ENCODE measurements at places on chromosomes 4 and X. TPM values are rescaled to one million over a fixed set of nuclear protein-coding genes. Genes with fewer than 3 reads are reported as not detected.

ARSJ gene
- not detected for total RNA-seq

HCCS gene
- total RNA-seq: 26.9 TPM

WDR17 gene
- total RNA-seq: 0.39 TPM

CENPVL3 gene
- not detected for total RNA-seq

MTMR8 gene
- total RNA-seq: 6.4 TPM

C4orf50 gene
- 0.81 TPM for total RNA-seq

SEPTIN11 gene
- total RNA-seq: 60.3 TPM

AMTN gene
- not detected for total RNA-seq

FRYL gene
- 113 TPM for total RNA-seq

SLC38A5 gene
- total RNA-seq: 70.7 TPM

UGT2B11 gene
- not detected for total RNA-seq

MBNL3 gene
- 13.3 TPM for total RNA-seq

CT83 gene
- total RNA-seq: not detected

MAGEC1 gene
- total RNA-seq: not detected

NOX1 gene
- not detected for total RNA-seq

ARHGEF9 gene
- total RNA-seq: 21.6 TPM

SERPINA7 gene
- not detected for total RNA-seq

ADGRG2 gene
- total RNA-seq: not detected

TLL1 gene
- total RNA-seq: 0.31 TPM

GRCh38 chr4:128107766-128108165 lies 46.7 kb downstream of the LARP1B start:
- H3K27me3 ChIP-seq: no peaks in the 10 kb centered on the region
- no peak overlapping the region for H3K4me3 ChIP-seq
- no peaks in the 10 kb centered on the region for H3K36me3 ChIP-seq

DNA sequence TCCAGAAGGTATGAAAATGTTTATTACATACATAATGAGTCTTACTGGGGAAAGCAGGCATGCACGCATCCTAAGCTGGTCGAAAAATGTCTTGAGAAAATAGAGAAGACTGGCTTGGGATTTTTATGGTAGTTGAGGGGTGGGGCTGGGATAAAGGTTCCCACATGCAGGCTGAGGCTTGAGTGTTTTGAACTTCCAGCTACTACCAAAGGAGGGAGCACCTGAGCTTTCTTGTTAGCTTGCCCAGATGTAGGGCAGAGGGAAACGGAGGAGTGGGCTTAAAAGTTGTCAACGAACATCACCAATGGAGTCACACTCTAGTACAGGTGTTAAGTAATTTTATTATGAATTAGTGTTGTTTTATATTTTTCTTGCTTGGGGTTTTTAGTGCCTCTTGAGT lies 39.6 kb upstream of the SRPX start:
- H3K27me3 ChIP-seq: no peaks in the 10 kb centered on the region
- no peaks in the 10 kb centered on the region for H3K4me1 ChIP-seq
- H3K27ac ChIP-seq: no peak overlapping the region
- H3K4me3 ChIP-seq: no peak overlapping the region
- H3K36me3 ChIP-seq: no peaks in the 10 kb centered on the region

- H3K4me3 ChIP-seq: no peak overlapping the region
- H3K4me1 ChIP-seq: peaks cover 16% of the 10 kb centered on the region
- H3K36me3 ChIP-seq: peaks cover 13% of the 10 kb centered on the region
- H3K27me3 ChIP-seq: no peaks in the 10 kb centered on the region
- H3K27ac ChIP-seq: no peak overlapping the region
- DNase-seq: no peak
These were observed 96.4 kb downstream of the ANAPC10 start for GRCh38 chr4:145001635-145002034.

- H3K27ac ChIP-seq: no peak overlapping the region
- H3K4me1 ChIP-seq: no peaks in the 10 kb centered on the region
- H3K4me3 ChIP-seq: no peak overlapping the region
- DNase-seq: no peak
These were observed 31.8 kb downstream of the TBCK start for GRCh38 chr4:106284227-106284626.

DNA sequence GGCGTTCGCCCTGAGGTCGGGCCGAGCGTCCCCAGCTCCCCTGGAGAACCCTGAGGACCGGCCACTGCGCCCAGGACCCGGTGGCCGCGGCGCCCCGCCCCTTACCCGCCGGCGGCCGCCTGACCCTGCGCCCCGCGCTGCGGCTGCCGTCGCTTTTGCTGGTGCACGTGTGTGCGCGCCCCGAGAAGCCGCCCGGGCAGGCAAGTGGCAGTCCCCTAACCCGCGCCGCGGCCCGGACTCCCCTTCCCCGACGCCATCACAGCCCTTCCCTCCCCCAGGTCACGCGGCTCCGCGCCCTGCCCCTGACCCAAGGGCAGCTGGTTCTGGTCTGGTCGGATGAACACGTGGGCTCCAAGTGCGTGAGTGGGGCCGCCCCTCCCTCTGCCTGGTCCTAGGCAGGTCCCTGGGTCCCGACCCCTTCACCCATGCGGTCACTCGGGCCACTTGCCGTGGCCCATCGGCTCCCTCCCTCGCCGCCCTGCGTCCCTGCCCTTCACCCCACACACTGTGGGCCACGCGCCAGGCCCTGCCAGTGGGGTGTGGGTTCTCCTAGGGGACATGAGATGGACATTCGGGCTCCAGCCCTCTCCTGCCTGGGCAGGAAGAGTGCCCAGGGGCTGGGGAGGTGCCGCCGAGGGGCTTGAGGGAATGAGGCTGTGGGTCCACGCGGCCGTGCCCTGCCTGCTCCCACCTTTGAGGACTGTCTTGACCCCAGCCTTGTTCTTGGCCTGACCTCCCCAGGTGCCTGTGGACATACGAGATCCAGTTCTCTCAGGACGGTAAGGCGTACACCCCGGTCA lies 8.0 kb upstream of the FGFRL1 start:
- H3K36me3 ChIP-seq: peaks cover 5% of the 10 kb centered on the region
- DNase-seq: no peak
- no peak overlapping the region for H3K4me3 ChIP-seq
- H3K27me3 ChIP-seq: peaks cover 31% of the 10 kb centered on the region
- no peaks in the 10 kb centered on the region for H3K4me1 ChIP-seq

DNA sequence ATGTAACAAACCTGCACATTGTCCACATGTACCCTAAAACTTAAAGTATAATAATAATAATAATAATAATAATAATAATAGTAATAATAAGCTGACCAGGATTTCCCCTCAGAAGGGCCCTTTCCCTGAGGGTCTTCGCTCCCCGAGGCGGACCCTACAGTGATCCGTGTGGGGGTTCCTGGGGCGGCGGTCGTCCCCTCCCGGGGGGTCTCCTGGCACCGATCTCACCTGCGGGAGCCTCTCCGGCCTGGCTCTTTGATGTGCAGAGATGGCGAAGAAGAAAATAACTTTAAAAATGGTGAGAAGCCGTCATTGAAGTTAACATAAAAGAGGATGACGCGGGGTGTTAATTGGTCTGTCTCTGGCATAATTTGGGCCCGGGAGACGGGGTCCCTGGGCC lies 48.2 kb upstream of the PPP2R3B start:
- no peak overlapping the region for H3K27ac ChIP-seq
- H3K4me1 ChIP-seq: peaks cover 11% of the 10 kb centered on the region
- H3K27me3 ChIP-seq: peaks cover 8% of the 10 kb centered on the region
- no peak for DNase-seq

- peak overlapping the region; percentile 100 for H3K4me3 ChIP-seq
- H3K36me3 ChIP-seq: peaks cover 16% of the 10 kb centered on the region
- DNase-seq: no peak
- peak overlapping the region; percentile 97 for H3K27ac ChIP-seq
- peaks cover 31% of the 10 kb centered on the region for H3K4me1 ChIP-seq
- no peaks in the 10 kb centered on the region for H3K27me3 ChIP-seq
These were observed 481 bp downstream of the UTP3 start for GRCh38 chr4:70688795-70689231.

DNA sequence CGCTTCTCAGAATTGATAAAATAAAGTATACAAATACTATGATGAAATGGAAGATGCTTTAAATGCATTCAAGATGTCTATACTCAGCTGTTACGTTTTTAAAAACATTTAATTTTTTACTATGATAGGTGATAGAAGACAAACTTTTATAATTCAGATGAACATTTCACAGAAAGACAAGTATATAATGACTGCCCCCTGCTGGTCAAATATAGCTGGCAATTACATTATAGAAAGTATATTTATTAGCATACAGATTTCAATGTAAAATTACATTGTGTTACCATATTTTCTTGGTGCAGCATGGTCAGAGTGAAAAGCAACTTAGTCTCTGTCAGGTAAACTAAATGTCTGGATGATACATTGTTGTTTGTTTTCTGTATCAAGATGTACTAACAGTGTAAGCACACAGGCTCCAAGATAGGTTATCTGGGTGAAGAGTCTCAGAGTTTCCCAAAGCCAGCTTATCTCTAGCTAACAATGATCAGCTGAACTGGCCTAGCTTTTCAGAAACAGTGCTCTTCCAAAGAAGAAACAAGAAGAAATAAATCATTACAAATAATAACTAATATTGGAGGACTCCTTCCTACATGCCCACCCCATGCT lies 54.1 kb downstream of the SRPX start:
- H3K27me3 ChIP-seq: no peaks in the 10 kb centered on the region
- no peaks in the 10 kb centered on the region for H3K36me3 ChIP-seq
- H3K4me1 ChIP-seq: no peaks in the 10 kb centered on the region
- no peak for DNase-seq

- no peak overlapping the region for H3K27ac ChIP-seq
- no peaks in the 10 kb centered on the region for H3K27me3 ChIP-seq
- no peak for DNase-seq
- no peak overlapping the region for H3K4me3 ChIP-seq
- H3K36me3 ChIP-seq: no peaks in the 10 kb centered on the region
- peaks cover 2% of the 10 kb centered on the region for H3K4me1 ChIP-seq
These were observed 75.9 kb upstream of the ENPP6 start for GRCh38 chr4:184293552-184293951.

GRCh38 chr4:48352793-48353192 lies 11.5 kb downstream of the SLAIN2 start:
- DNase-seq: no peak
- no peaks in the 10 kb centered on the region for H3K36me3 ChIP-seq
- H3K4me1 ChIP-seq: peaks cover 42% of the 10 kb centered on the region
- H3K27ac ChIP-seq: no peak overlapping the region

GRCh38 chrX:140762061-140762460 lies 52.5 kb downstream of the LINC00632 start:
- H3K27ac ChIP-seq: no peak overlapping the region
- no peak overlapping the region for H3K4me3 ChIP-seq
- peaks cover 8% of the 10 kb centered on the region for H3K27me3 ChIP-seq
- no peaks in the 10 kb centered on the region for H3K36me3 ChIP-seq
- no peaks in the 10 kb centered on the region for H3K4me1 ChIP-seq

GRCh38 chr4:67565284-67565683 lies 6.8 kb downstream of the STAP1 start:
- no peak for DNase-seq
- peaks cover 7% of the 10 kb centered on the region for H3K4me1 ChIP-seq
- no peak overlapping the region for H3K27ac ChIP-seq

GRCh38 chr4:150348079-150348478 lies 233.9 kb upstream of the MAB21L2 start:
- no peaks in the 10 kb centered on the region for H3K27me3 ChIP-seq
- no peak overlapping the region for H3K27ac ChIP-seq
- H3K4me3 ChIP-seq: no peak overlapping the region

DNA sequence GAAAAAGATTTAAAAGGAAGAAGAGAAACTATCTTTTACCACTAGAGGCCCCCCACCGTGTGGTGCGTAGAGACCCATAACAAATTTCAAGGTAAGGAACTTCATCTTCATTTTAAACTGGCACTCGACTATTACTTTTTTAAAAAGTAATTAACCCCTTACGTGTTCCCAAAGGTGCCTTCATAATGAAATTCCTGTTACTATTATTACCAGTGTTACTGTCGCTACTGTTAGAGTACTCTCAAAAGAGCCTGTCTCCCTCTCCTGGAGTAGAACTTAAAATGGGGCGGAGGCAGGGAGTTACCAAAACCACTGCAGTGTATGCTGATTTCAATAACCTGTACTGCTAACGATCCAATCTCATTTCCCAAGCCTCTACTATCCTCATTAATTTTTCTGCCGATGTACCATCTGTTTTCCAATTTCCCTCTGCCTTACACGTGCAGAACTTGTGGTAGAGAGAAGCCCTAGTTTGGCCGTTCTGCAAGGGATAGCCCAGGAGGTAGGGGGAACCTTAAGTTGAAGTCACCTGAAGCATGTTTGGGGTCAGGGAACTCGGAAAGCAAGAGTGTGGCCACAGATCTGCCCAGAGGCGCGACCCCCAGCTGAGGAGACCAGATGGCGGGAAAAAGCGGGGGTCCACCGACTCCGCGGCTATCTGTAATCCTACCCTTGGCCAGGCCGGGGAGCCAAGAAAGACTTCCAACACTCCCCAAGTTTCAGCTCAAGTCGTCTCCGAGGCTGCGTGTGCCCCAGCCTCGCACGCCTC lies 720 bp upstream of the STK26 start:
- peak overlapping the region; percentile 87 for H3K4me3 ChIP-seq
- no peaks in the 10 kb centered on the region for H3K27me3 ChIP-seq
- peaks cover 3% of the 10 kb centered on the region for H3K36me3 ChIP-seq
- H3K27ac ChIP-seq: peak overlapping the region; percentile 76

DNA sequence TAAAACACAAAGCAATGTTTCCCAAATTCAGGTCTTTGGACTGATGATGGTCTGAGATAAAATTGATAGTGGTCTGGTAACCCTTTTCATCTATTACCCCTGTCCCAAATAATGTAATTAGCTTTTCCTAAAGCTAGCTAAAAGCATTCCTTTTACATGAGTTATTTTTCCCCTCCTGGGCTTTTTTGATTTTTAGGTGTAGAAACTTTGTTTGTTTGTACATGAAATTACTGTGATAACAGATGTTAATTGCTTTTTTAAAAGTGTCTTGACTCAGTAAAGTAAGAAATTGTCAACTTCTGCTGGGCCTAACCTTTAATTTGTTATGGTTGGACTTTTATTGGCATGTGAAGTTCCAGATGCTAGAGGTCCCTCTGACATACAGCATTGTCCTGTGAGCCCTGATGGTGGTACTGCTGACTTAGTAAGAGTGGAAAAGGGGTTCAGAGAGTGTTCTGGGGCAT lies 145.5 kb downstream of the ARHGAP10 start:
- no peak for DNase-seq
- H3K27me3 ChIP-seq: no peaks in the 10 kb centered on the region
- H3K27ac ChIP-seq: no peak overlapping the region
- H3K4me3 ChIP-seq: no peak overlapping the region
- H3K36me3 ChIP-seq: no peaks in the 10 kb centered on the region

DNA sequence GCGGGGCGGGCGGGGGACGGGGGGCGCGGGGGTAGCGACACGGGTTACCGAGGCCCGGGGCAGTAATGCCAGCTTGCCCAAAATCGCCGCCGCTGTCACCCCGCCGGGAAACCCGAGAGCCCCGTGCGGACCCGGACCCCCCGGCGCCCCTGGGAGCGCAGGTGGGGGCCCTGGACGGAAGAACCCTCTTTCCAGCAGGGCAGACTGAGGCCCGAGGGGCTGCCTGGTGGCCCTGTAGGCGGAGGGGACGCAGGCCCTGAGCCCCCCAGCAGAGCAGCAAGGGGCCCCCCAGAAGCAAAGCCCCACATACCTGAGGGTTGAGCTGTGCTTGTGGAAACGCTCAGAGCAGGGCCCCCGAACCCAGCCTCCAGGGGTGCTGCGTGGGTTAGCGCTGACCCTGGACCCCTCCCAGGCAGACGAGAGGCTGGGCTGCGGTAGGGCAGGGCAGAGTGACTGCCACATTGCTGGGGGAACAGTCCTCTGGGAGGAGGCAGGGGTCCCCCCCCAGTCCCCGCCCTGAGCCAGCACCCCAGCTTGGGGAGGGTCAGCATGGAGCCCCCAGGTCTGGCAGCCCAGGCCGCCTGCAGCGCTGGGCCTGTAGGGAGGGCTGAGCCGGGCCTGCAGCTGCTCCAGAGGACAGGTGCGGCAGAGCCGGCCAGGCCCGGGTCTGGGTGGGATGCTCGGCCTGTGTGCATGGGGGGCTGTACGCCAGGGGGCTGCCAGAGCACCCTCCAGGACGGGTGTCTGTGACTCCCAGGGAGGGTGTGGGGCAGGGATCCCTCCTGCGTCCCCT lies 646 bp downstream of the DOK7 start:
- H3K4me1 ChIP-seq: no peaks in the 10 kb centered on the region
- no peak overlapping the region for H3K4me3 ChIP-seq
- no peak overlapping the region for H3K27ac ChIP-seq
- H3K27me3 ChIP-seq: peaks cover 7% of the 10 kb centered on the region
- no peaks in the 10 kb centered on the region for H3K36me3 ChIP-seq
- no peak for DNase-seq

Measured in natural killer cell treated with Interleukin-12 subunit alpha and Interleukin-12 subunit beta and Interleukin-15 and Interleukin-18, amount 100 ng/mL, for 72 hours (primary cell).